IMR-90 (cell line): ENCODE measurements at places on chromosomes 7 and 10. TPM values are rescaled to one million over a fixed set of nuclear protein-coding genes. Genes with fewer than 3 reads are reported as not detected.

- DNase-seq: peak; percentile 20
These were observed 5.8 kb upstream of the GFRA1 start for GRCh38 chr10:116278846-116279245.

GRCh38 chr7:16803881-16804673 is 722 bp downstream of the AGR2 start:
- DNase-seq: peak; percentile 19

DNA sequence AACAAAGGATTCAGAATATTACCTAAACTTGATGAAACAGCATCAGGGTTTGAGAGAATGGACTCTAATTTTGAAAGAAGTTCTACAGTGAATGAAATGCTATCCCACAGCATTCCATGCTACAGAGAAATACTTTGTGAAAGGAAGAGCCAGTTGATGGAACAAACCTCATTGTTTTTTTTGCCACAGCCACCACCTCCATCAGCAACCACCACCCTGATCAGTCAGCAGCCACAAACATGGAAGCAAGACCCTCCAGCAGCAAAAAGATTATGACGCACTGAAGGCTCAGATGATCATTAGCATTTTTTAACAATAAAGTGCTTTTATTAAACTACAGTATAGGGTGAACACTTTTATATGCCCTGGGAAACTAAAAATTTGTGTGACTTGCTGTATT is 98.7 kb downstream of the LRRC4 start:
- no peak for DNase-seq

- no peak for DNase-seq
These were observed 21.8 kb upstream of the DUSP5 start for GRCh38 chr10:110475722-110476515.

DNA sequence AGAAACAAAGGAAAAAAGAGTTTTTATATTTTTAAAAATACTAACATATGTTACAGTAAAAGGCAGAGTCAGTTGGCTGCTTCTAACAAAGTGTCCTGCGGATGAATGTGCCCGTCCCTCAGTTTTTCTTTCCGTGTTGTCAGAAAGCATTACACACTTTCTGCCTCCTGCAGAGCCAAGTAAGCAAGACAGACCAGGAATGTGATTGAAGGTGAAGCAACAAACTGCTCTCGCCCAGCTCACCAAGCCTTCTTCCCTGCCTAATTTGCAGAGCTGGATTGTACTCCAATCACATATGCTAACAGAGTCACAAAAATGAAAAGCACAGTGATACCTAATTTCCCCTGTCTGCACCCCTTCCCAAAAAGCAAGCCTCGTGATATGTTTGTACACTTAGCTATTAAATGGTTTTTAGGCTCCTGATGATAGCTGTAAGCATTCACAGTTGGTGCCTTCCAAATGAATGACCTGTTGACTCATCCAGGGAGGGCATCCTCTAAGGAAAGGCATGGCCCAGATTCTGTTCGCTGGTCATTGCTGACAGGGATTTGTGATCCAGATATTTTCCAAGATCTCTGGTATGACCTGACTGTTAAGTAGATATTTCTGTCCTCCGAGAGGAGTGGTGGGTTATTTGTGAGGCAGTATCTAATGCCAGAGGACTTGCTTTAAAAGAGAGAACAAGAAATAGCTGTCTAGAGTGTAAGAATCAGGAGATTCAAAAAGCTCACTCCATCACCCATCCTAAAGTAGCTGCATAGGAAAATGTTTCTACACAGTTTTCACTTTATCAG is 187.3 kb upstream of the PLXDC2 start:
- no peak for DNase-seq

- peak; percentile 42 for DNase-seq
These were observed 29.0 kb upstream of the WDFY4 start for GRCh38 chr10:48655411-48656240.

- DNase-seq: no peak
These were observed 143.4 kb downstream of the C10orf105 start for GRCh38 chr10:71575934-71576801.

- no peak for DNase-seq
These were observed 16.6 kb downstream of the PIP4K2A start for GRCh38 chr10:22697800-22698199.

GRCh38 chr7:107971613-107972012 is 31.3 kb downstream of the LAMB1 start:
- peak; percentile 20 for DNase-seq

DNA sequence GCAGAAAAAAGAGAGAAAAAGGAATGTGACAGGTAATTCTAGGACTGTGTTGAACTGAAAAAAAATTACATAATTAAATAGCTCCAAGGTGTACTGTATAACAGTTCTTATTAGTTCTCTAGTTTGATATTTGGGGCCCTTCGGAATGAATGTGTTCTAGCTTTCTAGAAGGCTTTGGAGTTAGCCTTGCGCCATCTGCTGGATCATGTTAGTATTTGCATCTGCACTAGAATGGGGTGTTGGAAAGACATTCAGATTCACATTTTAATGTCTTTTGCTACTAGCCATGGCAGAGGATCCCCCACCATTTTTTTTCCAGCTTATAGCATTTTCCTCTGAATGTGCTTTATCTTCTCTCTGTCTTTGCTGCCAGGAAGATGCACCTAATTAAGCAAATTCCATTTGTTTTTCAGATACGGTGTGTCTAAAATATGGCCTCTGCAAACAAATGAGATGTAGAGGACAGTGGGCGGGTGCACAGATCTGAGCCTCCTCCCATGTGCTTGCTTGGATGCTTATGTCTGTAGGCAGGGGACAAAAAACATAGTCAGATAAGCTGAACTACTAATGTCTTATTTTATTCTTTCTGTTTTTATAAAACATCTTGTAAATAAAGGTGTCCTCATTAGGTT is 238.5 kb downstream of the PHF14 start:
- peak; percentile 66 for DNase-seq

DNA sequence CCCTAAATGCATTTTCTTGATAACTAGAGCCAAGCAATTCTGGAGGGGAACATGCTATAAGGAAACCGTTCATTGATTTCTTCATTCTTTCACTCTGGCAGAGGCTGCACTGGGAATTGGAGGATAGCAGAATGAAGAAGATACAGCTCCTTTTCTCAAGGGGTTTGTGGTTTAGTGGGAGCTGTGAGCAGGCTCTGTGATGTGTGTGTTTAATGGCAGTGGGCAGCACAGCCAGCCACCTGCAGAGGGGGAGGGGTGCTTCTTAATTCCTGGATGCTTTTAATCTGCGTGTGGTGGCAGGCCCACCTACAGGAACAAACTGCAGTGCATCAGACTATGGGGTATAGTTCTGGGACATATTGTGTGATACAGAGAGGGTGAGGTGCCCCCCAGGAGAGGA is 31.9 kb downstream of the RPS24 start:
- no peak for DNase-seq

- DNase-seq: no peak
These were observed 26.1 kb downstream of the INPP5A start for GRCh38 chr10:132563485-132564248.

The OR2A5 gene
- not detected in 2 replicates for total RNA-seq

DNA sequence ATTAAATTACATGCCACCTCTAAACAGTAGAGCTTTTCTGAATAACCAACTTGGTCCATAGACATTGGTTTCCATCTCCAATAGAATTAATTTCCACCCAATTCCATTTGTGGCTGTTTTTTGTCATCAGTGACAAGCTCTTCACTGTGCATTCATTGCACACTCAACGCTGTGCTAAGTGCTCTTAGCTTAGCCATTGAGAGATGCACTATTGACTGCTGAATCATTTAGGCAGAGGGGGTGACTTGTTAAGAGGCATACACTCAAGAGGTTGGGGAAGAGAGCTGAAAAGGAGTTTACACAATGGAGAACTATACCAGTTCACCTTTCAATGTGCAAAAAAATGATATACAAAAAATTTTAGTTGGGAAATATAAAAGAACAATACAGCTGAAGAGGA is 31.9 kb upstream of the CBLL1 start:
- no peak for DNase-seq

DNA sequence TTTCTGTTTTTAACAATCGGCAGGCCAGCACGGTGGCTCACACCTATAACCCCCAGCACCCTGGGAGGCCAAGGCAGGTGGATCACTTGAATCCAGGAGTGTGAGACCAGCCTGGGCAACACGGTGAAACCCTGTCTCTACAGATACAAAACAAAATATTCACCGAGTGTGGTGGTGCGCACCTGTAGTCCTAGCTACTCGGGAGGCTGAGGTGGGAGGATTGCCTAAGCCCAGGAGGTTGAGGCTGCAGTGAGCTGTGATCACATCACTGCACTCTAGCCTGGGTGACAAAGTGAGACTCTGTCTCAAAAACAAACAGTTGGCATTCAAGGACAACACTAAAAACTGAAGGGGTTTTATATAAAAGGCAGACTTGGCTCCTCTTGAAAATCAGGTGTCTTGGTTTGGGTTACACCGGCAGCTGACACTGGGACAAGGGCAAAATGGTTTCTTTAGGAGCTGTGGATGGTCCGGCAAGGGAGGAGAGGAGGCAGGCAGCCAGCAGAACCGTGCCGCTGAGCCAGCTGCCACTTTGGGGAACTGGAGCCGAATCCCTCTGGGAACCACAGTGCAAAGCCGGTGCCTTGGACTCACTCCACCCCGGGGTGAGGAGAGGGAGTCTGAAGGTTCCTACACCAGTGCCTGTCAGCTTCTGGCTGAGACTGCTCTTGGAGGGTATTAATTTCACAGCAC is 52.6 kb downstream of the CHST3 start:
- DNase-seq: no peak

- no peak for DNase-seq
These were observed 8.0 kb downstream of the PARP12 start for GRCh38 chr7:140054751-140055150.
